Cardiac septum (tissue), 1 donor: ENCODE measurements at places on chromosomes 4 and X.

DNA sequence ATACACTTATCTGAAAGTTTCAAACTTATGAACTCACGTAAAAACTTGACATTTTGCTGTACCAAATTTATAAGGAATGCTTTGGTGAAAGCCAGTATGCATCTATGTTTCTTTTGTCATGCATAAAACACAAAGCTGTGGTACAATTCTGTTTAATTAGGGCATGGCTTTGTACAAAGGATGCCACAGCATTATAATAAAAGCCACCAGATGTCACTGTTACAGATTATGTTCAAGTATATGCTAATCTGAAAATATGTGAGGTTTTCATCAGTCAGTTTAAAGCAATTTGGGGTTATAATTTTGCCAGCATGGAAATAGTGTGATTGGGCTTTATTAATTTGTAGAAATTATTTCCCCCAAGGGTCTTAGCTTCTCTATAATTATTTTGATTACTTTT is 69.0 kb downstream of the ATOH1 start:
- no peak for DNase-seq

- DNase-seq = no peak
Measured at GRCh38 chr4:5409972-5410618, 298.3 kb downstream of the EVC2 start.

- DNase-seq = no peak
Measured at GRCh38 chrX:29231800-29232199, 644.6 kb downstream of the IL1RAPL1 start.

GRCh38 chr4:84035568-84035967 is 463.5 kb downstream of the NKX6-1 start:
- no peak for DNase-seq

DNA sequence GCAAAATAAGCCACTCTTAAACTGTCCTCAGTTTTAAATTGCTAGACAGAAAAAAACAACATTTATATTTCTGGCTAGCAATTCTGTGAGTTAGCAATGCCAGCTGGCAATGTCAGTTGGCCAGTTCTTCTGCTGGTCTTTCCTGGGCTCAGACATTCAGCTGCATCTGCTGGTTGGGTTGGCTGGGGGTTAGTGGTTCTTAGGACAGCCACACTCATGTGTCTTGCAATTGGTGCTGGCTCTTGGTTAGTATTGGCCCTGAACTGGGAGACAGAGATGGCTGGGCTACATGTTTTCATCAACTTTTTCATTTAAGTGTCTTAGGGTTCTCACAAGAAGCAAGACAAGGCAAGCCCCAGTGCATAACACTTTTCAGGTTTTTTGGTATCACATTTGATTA is 48.0 kb upstream of the PDLIM5 start:
- DNase-seq = no peak
